Stimulated activated naive CD4-positive, alpha-beta T cell treated with Interleukin-2 at 50 U/mL for 16 hours (primary cell): ENCODE measurements at places on chromosomes 11 and 22.

DNA sequence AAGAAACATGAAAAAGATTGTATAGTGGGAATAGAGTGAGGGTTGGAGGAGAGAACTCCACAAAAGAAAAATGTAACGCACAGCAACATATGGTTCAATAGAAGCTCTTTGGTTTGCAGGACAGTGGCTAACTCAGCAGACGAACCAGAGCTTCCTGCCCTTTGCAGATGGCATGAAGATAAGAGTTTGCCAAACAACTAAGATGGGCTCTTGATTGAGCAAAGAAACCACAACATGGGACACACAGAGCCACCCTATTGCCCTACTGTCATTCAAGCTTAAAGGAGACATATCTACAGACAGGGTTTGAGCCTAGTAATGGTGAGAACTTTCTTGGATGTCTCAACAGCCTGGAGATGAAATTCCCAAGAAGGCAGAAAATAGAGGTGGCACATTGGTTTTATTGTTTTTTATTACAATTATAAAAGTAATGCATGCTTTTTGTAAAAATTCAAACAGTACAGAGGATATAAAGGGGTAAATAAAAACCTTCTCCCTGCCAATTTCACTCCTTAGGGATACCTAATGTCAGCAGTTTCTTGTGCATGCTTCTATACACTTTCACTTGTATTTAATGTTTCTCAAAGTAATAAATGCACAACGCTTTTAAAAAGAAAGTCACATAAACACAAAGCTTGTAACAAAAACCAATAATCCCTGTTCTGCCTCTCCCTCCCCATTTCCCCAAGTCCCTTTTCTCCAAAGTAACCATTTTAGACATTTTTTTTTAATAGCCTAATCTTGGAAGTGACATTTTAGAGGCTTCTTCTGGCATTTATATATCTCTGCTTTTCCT is 63.7 kb downstream of the COPB1 start:
- DNase-seq = no peak

DNA sequence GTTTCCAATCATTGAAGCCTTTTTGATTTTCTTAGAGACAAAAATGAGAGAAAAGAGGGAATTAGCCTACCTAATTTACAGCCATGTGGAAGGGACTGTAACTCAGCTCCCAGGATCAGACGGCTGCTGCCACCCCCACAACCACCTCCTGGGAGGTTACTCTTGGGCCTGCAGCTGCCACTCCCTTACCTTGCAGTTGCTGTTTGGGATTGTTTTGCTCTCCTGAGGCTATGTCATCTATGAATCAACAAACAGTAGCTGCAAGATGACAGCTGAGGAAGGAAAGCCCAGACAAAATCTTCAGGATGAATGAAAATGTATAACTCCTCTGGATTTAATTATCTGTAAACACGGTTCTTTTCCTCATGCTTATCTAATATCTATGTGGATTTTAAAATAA is 28.0 kb upstream of the ZC3H12C start:
- DNase-seq = no peak

DNA sequence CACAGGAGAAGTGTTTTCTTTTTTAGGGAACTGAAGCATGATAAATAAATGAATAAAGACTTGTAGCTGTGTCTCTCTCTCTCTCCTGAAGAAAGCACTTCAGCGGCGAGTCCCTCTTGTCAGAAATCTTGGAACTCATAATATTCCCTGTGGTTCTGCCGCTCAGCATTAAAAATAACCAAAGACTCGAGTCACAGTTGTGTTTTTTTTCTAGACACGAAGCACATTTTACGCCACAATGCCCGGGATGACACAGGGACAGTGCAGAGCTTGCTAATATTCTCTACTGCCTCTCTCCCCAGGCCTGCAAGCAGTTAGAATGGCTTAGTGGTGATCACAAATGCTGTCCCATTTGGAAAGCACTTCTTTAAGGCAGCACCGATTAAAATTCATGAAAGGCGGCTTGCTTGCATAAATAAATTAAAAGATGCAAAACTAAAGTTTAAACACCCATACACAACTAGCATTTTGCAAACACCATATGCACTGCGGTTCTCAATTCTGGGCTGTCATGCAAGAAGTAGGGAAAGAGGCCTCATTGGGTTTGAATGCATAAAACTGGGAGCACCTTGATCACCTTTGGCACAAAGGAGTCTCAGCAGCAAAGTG is 597.4 kb downstream of the SOX6 start:
- no peak for DNase-seq

- no peak for DNase-seq
These were observed 12.0 kb upstream of the MMP1 start for GRCh38 chr11:102809971-102810370.

DNA sequence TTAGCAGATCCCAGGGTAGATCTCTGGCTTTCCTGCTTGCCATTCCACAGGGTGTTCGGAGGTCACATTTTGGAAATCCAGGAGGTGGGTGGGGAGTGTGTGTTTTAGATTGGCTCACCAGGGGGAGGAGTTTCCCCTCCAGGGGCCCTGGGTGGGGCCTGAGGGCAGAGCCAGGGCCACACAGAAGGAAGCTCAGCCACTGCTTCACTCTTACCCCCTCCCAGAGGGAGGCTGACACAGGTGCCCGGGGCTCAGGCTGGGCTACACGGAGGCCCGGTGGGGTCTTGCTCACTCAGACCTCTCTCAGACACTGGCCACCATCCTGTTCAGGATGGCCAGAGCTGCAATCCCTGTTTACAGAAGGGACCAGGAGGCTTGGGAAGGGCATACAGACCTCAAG is 2.5 kb downstream of the WNT7B start:
- DNase-seq = no peak

GRCh38 chr11:80745416-80745815 is 1304.6 kb upstream of the TENM4 start:
- DNase-seq = no peak

GRCh38 chr11:119745776-119746535 is 17.0 kb upstream of the NECTIN1 start:
- DNase-seq = no peak
